ENCODE measurements at places on chromosomes 16 and 17.

DNA sequence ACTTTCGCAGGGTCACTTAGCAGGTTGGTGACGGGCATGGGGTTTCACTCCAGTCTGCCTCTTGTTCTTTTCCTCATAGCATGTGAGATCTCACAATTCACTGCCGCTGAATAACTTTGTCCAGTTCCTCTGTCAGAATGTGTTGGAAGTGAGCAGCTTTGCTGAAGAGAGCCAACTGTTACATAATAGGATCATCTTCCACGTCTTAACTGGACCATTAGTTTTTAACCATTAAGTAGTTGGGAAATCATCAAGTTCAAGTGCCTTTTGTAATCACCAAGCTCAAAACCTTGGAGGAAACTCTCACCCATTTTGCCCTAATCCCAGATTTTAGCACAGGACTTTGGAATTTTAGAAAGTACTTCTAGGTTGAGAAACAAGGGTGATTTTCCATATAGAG is 290.6 kb downstream of the WWOX start:
- DNase-seq = no peak

GRCh38 chr16:16014329-16015224 is 65.2 kb downstream of the ABCC1 start:
- no peak for DNase-seq

DNA sequence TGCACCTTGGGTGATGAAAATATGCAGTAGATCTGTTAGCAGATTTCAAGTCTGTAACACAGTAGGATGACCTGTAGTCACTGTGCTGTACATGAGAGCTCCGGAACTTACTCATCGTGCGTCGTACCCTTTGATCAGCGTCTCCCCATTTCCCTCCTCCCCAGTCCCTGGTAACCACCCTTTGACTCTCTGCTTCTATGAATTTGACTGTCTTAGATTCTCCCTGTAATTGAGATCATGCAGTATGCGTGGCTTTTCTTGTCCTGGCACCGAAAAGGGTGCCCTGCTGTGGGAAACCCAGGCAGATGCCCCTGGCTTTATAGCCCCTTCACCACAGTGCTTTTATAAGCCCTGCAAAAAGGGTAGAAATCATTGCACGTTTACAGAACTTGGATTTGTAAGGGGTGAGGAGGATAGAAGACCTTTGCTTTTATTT is 20.5 kb downstream of the CLEC16A start:
- peak; percentile 84 for DNase-seq

DNA sequence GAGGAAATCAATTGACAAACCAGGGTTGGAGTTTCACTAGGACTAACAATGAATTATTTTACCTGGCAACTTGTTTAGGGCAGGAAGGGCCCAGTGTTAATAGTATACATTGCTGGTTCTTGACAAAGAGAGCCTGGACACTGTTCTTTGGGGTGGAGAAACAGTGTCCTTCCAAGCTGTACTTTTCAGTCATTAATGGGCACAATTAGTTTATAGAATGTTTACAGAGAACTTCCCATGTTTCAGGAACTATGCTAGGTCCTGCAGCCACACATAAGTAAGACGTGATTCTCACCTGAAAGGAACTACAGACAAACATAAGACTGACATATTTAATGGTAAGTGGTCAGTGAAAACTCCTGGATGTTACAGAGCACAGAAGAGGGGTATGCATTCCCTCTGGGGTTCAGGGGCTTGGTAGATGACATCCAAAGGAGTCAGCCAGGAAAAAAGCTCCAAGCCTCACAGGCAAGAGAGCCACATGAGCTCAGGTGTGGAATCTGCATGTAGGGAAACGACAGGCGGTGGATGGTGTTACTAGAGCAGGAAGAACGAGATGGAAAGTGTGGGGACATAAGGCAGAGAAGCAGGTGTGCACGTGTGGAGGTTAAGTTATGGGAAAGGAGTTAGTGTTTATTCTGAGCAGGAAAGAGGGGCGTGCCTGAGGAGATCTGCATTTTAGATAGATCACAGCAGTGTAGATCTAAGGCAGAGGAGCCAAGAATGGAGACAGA is 3.8 kb upstream of the DYNLL2 start:
- DNase-seq = no peak

- DNase-seq = peak; percentile 30
These were observed 31.1 kb upstream of the SLC47A1 start for GRCh38 chr17:19502517-19502916.

GRCh38 chr16:80932708-80933095 is 74.0 kb downstream of the CMC2 start:
- no peak for DNase-seq

Data from CD4-positive, alpha-beta T cell treated with Interleukin-15 for 4 hours (primary cell).